ENCODE measurements at places on chromosomes 2 and 18.

- DNase-seq, result no peak
These were observed 38.0 kb downstream of the RHBDD1 start for GRCh38 chr2:226873826-226874225.

GRCh38 chr2:161096336-161096735 lies 63.9 kb upstream of the TANK start:
- DNase-seq, result no peak

DNA sequence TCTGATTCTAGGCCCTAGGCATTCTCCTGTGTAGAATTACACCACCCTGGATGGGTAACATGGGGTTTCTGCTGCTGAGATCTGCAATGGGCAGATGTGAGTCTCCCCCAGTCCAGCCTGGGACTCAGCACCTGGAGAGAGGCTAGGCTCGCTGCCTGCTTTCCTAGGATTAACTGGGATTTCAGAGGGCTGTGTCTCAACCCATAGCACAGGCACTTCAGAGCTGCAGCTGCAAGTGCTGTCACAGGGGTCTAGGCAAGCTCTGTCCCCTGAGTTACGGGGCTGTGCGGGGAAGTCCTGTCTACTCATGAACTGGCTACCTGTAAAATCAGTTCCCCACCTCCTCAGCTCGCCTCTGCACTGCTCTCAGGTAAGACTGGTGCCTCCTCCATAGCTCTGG lies 51.5 kb downstream of the CABLES1 start:
- DNase-seq, result no peak

DNA sequence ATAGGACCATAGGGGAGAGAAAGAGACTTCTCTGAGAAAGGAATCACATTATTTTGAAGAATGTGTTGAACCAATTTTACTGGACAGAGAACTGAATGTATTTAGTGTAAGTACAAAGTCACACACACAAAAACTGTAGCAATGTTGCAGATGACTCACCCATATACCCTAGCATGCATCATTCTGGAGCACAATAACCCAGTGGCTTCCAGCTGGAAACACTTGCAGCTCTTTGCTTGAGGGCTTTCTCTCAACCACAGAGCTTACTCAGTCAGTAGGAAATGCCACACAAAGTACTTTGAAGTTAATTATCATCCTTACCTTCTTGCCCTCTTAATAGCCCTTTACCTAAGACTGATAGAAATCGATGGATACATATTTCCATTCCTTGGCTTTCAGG lies 760.0 kb upstream of the FSHR start:
- DNase-seq, result peak; percentile 52

DNA sequence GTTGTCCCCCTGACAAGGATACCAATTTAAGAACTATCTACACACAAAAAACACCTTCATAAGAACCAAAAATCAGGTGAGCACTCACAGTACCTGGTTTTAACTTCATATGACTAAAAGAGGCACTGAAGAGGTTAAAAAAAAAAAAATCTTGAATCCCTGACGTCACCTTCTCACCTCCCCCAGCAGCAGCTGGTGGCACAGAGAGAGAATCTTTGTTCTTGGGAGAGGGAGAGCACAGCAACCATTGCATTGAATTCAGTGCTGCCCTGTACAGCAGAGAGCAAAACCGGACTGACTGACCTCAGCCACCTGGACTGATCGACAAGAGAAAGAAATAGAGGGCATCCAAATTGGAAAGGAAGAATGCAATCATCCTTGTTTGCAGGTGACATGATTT lies 566.0 kb downstream of the TMX3 start:
- no peak for DNase-seq

GRCh38 chr2:186946896-186947467 lies 98.0 kb upstream of the ZSWIM2 start:
- no peak for DNase-seq

DNA sequence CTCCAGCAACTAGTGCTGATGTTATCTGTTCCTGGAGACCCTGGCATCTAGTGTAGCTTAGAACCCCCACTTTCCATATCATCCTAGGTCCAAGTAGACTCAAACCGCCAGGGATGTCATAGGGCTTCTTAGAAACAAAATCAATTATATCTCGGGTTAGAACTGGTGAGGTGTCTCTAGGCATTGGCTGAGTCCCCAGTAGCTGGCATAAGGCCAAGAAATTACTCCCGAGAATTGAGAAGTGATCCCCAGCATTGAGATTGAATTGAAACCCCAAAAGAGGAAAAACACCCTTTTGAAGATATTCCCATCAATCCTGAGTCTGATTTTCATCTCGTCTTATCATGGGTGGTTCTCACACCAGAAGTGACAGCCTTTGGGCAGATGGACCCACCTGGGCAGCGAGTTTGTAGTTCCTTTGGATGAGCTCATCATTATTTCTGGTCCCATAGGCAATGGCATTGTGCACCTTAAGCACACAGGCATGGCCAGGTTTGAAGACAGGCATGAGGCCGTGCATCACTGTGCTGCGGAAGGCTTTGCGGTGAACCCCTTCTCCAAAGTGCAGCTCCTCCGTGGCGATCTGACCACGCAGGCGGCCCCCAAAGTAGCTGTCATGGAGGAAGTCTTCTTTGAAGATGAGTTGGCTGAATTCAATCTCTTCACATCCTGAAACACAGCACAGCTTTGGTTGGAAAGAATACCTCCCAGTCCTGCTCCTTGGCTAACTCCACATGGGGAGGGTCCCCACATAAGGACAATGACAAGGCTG lies 112.2 kb downstream of the ALPK2 start:
- DNase-seq, result no peak

DNA sequence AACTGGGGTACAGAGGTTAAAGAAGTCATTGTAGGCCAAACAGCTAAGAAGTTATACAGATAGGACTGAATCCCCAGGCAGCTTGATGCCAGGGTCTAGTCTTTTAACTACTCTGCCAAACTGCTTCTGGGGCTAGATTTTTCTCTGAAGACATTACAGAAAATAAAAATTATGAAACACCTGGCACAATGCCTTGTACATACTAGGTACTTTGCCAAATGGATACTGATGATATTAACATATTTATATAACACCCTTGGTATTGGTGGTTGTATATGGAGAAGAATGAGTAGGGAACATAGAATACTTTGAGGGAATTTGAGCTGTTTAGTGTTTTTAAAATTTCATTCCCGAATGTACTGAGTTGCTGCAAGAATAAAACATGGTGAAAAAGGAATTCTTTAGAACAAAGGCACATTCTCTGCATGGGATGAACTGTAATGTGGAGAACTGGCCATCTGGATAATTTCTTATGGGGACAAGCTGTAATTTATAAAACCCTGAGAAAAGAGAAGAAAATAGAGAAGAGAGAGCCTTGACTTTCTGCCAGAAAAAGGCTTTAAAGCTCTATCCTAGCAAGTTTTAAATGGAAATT lies 210.9 kb upstream of the TMEM200C start:
- DNase-seq, result no peak

DNA sequence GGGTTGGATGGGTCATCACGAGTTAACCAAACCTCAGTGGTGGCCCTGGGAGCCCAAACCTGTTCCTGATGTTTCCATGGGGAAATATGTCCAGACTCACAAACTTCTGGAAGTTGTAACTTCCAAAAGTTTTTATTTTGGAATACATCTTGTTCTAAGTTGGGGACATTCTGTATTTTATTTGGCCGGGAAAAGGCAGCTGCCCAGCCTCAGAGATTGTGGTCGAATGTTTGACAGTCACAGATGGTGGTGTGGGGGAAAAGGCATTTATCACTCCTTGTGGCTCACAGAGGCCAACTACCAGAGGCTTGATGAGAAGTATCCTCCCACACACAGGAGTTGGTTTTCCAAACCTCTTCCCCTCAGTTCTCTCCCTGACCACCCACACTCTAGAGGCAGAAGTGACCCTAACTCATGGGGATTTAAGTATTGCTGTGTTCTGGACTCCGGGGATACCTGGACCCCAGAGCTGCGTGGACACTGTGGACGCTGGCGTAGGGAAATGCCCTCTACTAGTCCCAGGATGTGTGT lies 124.7 kb upstream of the PPP1CB start:
- DNase-seq, result no peak

DNA sequence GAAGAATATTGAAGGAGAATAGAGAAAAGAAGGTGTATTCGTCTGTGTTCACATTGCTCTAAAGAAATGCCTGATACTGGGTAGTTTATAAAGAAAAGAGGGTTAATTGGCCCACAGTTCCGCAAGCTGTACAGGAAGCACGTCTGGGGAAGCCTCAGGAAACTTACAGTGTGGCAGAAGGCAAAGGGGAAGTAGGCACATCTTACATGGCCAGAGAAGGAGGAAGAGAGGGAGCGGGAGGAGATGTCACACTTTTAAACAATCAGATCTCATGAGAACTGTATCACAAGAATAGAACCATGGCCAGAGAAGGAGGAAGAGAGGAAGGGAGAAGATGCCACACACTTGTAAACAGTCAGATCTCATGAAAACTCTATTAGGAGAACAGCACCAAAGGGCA lies 159.6 kb upstream of the TPO start:
- DNase-seq, result no peak

DNA sequence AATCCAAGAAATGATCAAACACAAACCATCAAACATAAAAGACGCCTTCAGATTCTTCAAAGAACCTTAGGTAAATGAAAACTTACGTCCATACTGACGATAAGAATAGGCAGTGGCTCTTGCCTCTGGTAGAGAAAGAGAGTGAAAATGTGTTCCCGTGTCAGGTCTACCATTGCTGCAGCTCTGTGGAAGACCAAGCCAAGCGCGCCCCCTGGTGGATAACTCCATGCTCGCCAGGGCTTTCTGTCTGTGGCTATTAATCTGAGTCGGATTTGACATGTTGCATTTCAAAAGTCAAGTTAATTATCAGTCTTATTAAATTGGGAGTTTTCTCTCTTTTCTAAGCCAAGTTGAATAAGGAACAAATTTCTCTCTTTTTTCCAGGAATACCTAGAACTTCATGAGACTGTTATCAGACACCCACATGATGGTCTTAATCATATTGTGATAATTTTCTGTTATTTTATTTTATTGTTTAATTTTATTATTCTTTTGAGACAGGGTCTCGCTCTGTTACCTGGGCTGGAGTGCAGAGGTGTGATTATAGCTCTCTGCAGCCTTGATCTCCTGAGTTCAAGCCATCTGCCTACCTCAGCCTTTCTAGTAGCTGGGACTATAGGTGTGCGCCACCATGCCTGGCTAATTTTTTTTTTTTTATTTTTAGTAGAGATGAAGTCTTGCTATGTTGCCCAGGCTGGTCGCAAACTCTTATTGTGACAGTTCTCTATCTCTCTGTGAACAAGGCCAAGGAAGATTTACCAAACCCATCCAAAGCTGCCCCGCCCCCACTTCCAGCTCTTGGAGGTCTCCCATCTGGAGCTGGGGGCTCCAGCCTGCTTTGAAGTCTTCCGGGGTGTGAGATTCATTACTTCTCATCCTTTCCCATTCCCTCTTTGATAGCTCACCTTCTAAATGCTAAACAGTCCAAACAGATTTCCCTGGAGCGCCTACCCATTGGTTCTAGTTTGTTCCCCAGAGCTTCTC lies 15.8 kb upstream of the ZAP70 start:
- DNase-seq, result peak; percentile 76

- no peak for DNase-seq
These were observed 71.8 kb downstream of the HAUS1 start for GRCh38 chr18:46176001-46176400.

DNA sequence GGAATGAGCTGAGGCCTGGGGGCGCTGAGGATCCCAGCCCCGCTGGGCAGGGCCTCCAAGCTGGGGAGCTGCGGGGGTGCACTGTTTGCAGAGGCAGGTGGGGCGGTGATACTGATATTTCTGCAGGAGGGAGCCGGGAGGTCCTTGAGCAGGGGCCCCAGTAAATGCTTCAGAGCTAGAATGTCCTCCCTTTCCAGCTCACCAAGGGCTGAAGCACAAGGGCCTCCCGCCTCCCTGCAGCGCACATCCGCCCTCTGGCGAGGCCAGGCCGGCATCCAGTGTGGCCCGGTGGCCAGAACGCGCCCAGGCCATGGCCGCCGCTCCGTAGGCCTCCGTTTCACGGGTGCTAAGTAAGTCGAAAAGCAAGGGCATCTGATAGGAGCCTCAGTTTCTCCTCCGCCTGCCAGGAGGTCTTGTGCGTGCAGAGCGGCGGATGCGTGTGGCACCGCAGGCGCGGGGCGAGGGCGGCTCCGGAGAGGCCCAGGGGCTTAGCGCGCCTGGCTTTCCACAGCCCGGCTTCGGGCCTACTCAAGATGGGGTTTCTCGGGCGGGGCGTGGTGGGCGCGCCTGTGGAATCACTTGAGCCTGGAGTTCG lies 29.5 kb upstream of the CHMP1B start:
- DNase-seq, result no peak

- DNase-seq, result no peak
These were observed 236.0 kb downstream of the LDLRAD4 start for GRCh38 chr18:13454363-13455150.

GRCh38 chr2:57669570-57669969 lies 377.0 kb upstream of the VRK2 start:
- DNase-seq, result no peak

GRCh38 chr18:5710676-5711075 lies 166.9 kb upstream of the EPB41L3 start:
- no peak for DNase-seq

- DNase-seq, result no peak
These were observed 71.4 kb upstream of the LAPTM4A start for GRCh38 chr2:20122864-20123263.

DNA sequence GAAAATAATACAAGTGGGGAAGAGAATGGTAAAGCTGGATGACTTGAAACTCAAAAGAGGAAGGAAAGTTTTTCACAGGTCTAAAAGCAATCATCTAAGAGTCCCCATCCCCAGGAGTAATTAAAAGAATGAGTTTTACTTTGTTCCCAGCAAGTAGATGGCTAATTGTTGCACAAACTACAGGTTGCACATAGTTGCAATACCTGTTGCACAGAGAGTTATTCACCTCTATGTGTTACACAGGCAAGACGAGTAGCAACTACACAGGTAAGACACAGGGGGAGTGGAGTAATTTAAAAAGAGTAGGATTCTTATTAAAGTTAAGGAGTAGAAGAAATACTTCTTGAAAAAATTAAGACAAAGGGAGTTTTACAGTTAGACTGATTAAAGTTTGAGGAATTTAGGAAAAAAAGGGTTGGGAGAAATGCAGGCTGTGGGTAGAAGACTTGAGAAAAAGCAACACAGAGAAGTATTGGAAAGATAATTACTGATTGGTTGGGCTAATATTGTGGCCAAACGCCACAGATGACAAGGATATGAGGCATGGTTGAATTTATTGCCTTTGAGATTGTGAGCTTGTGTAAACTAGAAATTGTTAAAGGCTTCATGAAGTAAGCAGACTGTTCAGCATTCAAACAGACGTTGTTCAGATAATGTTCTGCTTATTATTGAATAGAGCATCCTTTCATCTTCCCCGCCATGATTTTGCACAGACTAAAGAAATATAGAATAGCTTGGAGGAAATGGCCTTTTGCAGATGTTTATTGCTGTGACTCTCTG lies 699.3 kb downstream of the NR4A2 start:
- no peak for DNase-seq

DNA sequence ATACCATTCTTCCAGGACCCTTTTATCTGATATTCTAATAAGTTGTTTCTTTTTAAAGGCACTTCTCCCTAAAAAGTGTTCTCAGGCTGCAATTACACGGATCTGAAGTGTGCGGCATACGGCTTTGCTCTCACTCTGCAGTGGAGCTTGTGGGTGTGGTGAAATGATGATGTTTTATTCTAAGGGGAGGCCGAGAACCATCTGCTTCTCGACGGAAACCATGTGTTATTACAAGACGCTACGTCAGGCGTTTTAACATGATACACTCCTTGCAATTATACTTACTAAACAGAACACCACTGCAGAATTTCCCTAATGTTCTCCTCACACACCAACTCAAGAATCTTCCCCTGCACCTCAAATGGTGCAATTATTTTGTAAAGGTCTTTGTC lies 34.9 kb upstream of the CTDP1 start:
- peak; percentile 17 for DNase-seq

Data from fibroblast of skin of scalp (primary cell).